ENCODE measurements at places on chromosomes 2 and 18.
A peak's percentile ranks its signal among the peaks of the same experiment; 100 is the strongest.

DNA sequence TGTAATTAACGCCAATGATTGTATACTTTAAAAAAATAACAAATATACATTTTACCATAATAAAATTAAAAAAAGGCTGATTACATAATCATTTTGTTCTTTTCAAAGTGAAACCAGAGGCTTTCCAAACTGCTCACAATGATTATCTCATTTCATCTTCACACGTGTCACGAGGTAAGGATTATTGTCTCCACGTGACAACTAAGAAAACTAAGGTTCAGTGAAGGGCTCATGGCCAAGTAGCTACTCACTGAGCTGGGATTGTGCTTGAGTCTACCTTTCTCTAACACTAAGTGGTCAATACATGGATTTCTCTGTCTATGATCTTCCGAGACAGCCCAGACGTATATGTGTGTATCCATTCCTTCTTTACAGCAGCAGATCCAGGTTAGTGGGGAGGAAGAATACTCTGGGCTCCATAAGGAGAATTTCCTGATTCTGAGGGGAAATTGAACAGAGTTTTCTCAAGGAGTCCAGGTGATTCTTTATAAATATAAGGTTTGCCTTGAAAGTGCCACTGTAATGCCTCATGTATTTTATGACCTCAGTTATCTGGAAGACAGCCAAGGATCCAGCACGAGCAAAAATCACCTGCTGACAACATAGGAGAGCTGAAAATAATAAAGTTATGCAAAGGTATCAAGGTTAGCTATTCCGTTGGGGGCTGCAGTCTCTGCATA, 25.6 kb upstream of the ACSL3 start:
- DNase-seq, result no peak

GRCh38 chr2:52859065-52859464, 908.5 kb upstream of the CHAC2 start:
- no peak for DNase-seq

DNA sequence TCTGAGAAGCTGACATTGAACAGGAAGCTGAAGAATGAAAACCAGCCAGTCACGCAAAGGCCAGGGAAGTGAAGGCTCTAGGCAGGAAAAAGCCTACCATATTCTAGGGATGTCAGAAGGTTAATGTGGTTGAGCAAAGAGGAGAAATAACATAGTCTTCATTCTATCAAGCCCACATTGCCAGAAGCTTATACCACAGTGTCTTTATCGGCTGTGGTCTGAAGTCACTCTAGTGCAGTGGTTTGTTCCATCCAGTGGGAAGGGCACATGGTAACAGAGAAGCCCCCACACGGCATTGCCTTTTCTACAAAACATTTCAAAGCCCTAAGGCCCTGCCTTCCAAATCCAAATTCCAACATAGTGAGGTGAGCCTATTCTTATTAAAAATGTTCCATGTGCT, 311.3 kb downstream of the TNS1 start:
- DNase-seq, result no peak

GRCh38 chr2:65329525-65329924, 101.9 kb downstream of the ACTR2 start:
- DNase-seq, result no peak

DNA sequence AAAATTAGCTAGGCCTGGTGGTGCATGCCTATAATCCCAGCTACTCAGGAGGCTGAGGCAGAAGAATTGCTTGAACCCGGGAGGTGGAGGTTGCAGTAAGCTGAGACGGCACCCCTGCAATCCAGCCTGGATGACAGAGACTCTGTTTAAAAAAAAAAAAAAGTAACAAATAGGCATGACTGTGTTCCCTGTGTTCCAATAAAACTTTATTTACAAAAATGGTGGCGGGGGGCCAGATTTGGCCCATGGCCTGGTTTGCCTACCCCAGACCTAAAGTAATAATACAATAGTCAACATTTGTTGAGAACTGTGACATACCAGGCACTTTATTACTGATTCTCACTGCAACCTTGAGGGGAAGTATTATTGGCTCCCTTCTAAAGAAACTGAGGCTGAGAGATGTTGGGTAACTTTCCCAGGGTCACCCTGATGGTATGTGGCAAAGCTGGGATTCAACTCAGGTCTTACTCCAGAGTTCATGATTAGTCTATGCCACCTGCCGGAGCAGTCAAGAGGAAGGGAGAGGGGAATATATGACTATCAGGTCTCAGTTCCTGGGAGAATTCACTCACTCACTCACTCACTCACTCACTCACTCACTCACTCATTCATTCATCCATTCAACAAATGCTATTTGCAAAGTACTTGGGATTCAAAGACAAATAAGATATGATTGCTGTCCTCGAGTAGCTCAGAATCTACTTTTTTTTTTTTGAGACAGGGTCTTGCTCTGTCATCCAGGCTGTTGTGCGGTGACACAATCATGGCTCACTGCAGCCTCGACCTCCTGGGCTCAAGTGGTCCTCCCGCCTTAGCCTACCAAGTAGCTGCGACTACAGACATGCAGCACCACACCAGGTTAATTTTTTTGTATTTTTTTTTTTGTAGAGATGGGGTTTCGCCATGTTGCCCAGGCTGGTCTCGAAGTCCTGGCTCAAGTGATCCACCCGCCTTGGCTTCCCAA, 14.3 kb upstream of the KCMF1 start:
- no peak for DNase-seq

DNA sequence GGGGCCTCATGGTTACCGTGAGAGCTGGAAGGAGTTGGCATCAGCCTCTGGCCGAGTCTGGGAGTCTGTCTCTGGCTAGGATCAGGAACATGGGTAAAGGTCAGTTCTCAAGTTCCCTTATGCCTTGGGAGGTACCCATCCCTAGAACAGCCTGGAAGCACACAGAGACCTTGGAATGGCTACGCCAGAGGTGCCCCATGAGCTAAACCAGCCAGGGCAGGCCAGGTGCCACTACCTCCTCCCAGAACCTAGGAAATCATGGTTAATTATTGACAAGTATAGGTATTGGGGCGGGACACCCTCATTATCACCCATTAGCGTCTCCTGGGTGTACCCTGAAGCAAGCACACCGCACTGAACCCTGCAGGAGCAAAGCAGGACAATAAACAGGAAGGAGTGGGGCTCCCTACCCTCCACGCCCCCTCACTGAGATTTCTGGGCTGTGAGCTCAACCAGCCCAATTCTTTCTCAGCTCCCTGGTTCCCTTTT, 3.0 kb upstream of the ASPRV1 start:
- DNase-seq, result no peak

GRCh38 chr2:133721118-133721517, 152.9 kb upstream of the NCKAP5 start:
- DNase-seq, result no peak

DNA sequence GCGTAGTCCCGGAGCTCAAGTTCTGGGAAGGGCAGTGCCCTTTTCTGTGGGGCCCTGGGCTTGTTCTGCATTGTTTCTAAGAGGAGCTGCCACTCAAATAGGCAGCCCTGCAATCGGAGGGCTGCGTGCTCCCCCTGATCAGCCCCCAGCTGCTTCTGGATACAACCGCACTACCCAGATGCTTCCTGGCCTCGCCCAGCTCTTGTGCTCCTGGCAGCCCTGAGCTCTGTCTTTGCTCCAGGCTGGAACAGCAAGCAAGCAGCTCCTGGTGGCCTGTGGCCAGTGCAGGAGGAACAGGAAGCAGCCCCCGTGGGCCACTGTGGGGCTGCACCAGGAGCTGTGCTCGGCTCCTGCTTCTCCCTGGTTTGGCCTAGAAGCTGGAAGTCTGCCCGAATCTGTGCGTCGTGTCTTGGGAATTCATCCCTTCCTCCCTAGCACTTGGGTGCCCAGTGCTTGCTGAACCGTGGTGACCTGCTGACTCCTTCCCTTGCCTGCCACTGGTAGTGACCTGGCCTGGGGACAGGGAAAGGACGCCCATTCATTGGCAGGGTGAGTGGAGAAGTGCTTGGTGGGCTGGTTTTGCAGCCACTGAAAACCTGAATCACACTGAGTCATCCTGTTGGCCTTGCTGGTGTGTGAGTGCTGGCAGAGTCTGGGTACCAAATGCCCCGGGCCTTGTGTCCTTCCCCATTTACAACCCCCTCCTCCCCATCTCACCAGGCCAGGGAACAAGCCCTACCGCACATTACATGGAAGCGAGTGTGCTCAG, 27.3 kb upstream of the NTSR2 start:
- peak; percentile 15 for DNase-seq

GRCh38 chr2:165149439-165149838, 54.4 kb downstream of the SCN3A start:
- no peak for DNase-seq

GRCh38 chr2:192091476-192091875, 103.3 kb downstream of the TMEFF2 start:
- no peak for DNase-seq

- DNase-seq, result no peak
These were observed 3.8 kb upstream of the ANKRD23 start for GRCh38 chr2:96847586-96847985.

DNA sequence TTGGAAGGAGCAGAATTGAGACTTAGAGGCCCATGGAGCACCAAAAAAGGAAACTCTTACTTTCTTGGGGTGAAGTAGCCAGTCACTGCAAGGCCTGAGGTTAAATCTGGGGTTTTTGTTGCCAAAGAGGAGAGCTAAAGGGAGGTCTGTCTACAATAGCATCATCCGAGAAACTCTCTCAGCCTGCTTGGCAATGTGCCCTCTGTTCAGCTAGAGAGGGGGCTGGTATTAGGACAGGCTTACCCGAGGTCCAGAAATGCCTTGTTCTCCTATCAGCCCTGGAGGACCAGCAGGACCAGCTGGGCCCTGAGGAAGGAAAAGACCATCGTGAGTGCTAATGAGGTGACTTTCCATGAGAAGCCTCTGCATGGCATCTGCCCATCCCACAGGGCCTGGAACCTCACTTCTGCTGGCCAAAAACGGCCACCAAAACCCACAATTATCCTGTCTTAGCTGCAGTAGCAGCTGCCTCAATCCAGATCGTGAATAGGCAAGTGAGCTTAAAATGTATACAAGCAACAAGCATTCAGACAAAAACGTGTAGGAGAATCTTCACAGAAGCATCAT, 61.6 kb downstream of the COL6A3 start:
- DNase-seq, result no peak

DNA sequence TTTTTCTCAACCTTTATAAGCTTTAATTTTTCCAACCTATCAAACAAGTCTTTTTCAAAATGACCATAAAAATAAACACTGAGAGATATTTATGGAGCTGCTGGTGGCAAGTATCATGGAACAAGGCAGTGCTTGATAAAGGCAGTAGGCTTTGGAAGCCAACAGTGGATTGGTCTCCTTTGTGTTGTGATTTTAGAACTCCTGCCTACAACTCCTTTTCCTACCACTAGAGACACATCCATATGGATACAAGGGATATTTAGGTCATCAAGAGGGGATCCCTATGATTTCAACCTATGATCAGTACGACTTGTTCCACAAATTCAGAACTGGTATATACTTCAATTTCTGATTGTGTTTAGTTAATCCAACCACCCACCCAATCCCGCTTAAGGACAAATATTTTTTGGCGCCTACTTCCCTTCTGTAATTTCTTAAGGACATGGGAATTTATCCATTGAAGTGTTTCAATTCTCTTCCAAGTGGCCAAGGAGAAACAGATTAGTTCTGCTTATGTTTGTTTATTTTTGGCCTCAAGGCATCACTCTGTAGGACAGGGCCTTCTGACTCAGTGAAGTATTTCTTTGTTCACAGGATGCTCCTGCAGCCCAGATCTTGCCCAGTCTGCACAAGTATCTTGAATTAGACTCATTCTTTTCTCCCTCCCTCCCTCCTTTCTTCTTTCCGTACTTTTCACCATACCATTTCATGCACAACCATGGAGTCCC, 2119.6 kb upstream of the PIK3C3 start:
- DNase-seq, result no peak

DNA sequence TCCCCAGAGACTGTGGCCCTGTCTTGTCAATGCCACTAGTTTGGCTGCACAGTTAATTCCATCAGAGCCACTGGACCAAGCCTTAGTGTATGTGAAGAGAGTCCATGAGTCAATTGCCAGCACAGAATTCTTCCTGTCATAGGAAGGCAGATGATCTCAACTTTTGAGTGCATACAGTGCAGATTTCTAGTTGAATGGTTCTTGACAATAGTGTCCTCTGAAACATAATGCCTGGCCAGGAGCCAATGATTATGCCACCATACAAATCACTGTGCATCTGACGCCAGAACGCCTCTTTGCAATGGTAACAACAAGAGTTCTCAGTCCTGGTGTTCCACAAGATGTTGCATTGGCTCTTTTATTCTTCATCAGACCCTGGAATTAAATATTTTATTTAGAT, 7.1 kb downstream of the NEUROD1 start:
- DNase-seq, result no peak

GRCh38 chr2:237407700-237408099, 6.3 kb downstream of the COL6A3 start:
- DNase-seq, result no peak

Measured in GOT3 (cell line).